ENCODE measurements at places on chromosomes 11 and 22. TPM values are rescaled to one million over a fixed set of nuclear protein-coding genes. Genes with fewer than 3 reads are reported as not detected.

DNA sequence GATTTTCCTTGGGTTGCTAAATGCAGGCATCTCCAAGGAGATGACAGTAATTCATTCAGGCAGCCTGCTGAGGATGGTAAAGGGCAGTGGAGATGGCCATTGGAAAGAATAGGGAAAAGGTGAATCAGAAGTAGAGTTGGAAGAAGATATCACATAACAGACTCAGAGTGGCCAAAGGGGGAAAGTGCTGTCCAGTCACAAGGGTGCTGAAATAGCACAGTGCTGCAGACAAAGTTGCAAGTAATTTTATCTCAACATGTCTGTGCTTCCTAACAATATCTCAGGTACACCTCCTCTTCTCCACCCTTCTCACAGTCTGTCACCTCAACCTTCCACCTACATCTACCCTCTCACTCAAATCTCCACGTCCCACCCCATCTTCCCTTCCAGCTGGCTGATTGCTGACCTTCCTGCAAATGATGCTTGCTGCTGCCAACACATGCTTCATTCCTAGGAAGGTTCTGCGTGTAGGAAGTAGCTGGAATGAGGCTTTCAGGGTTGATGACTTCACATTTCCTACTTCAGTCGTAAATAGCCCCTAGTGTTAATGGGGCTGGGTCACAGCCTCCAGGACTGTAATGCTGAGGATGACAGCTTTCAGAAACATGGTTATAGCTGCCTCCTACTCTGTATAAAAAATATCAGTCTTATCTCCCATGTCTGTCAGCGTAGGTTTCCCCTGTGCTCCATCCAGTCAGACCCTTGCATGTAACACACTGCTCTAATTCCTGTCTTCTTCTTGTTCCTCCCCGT is 123.9 kb downstream of the CTNND1 start:
- DNase-seq = peak; percentile 31

- no peak for DNase-seq
Observed at GRCh38 chr11:102497061-102497460, 33.5 kb downstream of the MMP7 start.

DNA sequence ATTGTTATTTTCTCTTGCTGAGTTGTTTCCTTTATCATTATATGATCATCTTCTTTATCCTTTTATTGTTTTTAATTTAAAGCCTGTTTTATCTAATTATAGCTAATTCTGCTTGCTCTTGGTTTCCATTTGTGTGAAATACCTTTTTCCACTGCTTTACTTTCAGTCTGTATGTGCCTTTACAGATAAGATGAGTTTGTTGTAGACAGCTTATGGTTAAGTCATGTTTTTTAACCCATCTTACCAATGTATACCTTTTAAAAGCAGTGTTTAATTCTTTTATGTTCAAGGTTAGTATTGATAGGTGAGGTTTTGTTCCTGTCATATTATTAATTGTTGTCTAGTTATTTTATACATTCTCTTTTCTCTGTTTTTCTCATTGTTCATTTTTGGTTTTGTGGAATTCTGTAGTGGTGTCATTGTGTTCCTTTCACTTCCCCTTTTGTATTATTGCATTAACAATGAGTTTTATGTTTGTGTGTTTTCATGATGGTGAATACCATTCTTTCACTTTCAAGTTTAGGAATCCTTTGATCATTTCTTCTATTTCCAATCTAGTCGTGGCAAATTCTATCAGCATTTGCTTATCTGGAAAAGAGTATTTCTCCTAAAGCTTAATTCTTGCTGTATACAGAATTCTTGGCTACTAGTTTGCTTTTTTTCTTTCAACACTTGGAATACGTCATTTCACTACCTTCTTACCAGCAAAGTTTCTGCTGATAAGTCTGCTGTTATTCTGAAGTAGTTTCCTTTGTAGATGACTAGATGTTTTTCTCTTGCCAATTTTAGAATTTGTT is 21.8 kb downstream of the OR5AN1 start:
- no peak for DNase-seq

- DNase-seq = no peak
Observed at GRCh38 chr11:82924522-82925224, 23.1 kb downstream of the DDIAS start.

DNA sequence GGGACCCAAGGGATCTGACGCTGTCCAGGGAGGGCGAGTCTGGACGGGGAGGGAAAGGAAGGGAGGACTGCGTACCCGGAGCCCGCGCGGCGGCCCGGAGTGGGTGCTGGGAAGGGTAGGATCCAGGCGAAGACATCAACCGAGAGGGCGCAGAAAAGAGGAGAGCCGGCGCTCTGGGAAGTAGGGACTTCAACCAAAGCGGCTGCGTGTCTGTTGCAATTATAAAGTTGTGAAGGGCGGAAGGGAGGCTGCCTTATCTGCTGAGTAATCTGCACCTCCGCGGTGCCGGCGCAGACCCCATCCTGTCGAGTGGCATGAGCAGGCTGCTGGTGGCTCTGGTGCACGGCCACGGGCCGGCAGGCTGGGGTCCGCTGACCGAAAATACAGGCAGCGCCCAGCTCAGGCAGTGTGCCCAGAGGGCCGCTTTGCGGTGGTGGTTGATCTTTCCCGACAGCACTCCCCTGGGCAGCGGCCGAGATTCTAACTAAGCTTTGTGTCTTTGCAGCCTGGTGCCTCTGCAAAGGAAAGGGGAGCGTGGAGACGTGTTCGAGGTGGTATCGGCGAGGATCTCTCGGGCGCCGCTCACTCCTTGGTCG is 978 bp downstream of the C11orf87 start:
- DNase-seq = no peak

GRCh38 chr22:36795633-36796032 is 19.7 kb upstream of the IFT27 start:
- no peak for DNase-seq

DNA sequence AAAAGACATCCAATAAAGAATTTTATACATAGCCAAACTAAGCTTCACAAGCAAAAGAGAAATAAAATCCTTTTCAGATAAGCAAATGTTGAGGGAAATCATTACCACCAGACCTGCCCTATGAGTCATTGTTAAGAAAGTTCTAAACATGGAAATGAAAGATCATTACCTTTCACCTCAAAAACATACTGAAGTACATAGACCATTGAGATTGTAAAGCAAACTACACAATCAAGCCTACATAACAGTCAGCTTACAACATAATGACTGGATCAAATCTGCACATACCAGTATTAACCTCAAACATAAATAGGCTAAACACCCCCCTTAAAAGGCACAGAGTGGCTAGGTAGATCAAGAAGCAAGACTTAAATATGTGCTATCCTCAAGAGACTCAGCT is 501.0 kb upstream of the LUZP2 start:
- no peak for DNase-seq

DNA sequence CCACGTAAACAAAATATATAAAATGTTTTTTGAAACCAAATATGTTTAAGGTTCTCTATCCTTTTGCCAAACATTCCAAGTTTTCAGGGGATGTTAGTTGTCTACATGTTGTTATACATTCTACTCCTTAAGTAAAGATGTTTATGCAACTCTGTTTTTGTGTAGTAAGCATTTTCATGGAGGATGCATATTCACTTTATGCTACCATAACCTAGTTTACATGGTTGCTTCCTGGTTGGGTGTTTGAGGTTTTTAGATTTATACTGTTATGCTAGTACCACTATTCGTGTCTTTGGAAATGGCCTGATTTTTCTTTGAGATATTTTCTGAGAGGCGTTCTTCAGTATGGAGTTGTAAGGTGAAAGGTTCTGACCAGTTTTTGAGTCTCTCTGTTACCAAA is 131.1 kb upstream of the SORL1-AS1 start:
- no peak for DNase-seq

DNA sequence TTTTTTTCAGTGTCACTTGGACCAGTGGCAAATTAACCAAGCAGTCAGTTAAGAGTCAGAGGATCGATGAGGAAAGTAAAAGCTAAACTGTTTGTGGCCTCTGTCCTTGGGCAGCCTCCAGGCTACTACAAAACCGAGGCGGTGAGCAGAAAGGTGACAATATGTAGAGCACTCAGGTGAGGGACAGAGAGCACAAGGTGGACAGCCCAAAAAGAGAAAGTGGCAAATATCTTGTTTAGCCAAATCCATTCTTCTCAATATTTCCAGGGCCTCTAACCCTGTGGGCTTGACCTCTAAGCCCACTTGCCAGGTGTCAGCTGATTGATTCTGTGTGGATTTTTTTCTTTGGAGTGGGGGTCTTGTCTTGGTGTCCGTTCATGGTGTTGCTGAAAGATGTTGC is 4202.2 kb upstream of the OR11H1 start:
- DNase-seq = no peak

DNA sequence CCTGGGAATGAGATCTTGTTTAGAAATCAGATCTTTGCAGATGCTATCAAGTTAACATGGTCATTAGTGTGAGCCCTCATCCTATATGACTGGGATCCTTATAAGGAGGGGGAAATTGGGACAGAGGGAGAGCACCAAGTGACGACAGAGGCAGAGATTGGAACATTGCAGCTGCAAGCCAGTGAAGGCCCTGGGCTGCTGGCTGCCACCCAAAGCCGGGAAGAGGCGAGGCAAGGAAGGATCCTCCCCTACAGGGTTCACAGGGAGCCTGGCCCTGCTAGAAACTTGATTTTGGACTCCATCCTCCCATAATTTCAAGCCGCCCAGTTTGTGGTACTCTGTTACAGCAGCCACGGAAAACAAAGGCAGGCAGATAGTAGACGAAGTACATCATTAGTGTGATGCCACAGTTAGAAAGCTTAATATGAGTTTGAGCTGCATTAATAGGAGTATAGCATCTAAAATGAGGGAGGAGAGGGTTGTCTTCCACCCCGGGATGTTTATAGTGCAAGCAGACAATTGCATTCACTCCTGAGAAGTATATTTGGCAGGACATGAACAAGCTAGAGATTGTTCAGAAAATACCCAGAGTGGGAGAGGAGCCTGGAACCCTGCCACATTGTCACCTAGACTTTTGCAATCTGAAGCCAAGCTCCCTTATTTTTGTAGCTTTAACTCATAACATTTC is 56.8 kb upstream of the CLMP start:
- no peak for DNase-seq

OR52A5 gene
- not detected for polyA plus RNA-seq
